ENCODE measurements at places on chromosomes 4 and X.

DNA sequence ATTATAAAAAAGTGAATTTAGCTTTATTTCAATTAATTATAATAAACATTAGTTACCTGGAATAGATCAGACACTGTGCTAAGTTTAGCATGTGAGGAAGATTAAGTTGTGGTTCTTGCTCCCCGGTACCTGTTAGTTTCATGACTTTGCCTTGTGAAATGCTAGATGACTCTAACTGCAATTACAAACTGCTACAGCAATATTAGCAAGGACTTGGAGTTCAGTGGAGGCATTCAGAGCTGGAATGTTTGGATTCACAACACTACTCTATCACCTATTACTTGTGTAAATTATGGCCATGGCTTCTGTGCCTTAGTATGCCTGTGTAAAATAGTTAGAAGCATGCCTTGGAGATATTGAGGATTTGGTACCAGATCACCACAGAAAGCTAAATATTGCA is 21.4 kb upstream of the ANXA10 start:
- no peak for DNase-seq

- no peak for DNase-seq
Measured at GRCh38 chrX:30592831-30593230, 15.3 kb upstream of the TASL start.

DNA sequence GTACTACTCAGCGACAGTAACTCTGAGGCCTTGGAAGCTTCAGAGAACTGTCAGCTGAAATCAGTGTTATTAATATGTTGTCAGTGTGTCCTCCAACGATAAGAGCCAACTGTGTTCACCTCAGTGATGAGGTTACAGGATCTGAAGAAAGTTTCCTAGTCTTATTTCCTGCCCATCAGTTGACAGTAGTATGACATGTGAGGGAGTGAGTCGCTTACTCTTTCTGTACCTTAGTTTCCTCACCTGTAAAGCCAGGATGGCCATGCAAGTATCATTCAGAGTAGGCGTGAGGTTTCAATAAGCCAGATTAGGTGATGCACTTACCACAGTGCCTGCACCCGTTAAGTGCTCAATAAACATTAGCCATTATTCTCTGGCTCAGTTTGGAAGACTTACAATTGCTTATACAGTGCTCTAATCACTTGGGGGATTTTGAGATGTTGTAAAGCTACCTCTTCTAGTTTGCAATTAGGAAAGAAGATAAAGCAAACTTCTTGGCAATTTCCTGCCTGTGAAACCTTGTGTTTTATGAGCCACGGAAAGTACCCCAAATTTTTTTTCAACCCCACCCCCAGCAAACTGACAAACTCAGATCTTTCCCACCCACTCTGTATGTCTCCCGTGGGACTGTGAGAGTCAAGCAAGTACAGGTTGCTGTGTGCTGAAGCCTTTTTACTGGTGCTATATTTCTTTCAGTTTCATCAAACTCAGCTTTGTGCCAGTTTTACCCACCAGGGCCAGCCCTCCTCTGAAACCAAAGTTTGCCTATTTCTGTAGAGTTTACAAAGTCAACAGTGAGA is 62.2 kb downstream of the ANXA3 start:
- DNase-seq: no peak

GRCh38 chrX:103663981-103664762 is 22.3 kb downstream of the MORF4L2 start:
- DNase-seq: no peak

- no peak for DNase-seq
Measured at GRCh38 chr4:42151568-42152506, 618 bp downstream of the BEND4 start.

DNA sequence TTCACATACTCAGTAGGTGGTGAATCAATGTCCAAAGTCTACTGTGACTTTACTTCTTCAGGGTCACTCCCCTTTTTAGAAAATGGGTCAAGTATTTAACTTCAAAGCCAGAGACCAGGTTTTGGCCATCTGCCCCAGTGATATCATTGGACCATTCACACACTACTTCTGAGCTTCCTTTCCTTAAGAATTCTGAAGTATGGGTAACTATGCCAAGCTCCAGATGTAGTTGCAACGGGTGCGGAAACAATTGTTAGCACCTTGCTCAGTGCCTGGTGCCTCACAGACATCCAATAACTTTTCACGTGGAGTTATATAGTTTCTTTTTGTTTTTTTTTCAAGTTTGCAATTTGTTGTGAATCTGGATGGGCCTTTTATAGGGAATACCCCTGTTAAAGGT is 62.6 kb downstream of the TTC29 start:
- DNase-seq: no peak

GRCh38 chr4:144565527-144566195 is 80.3 kb upstream of the HHIP start:
- DNase-seq: no peak

GRCh38 chrX:43618366-43619205 is 37.5 kb upstream of the MAOA start:
- DNase-seq: no peak

DNA sequence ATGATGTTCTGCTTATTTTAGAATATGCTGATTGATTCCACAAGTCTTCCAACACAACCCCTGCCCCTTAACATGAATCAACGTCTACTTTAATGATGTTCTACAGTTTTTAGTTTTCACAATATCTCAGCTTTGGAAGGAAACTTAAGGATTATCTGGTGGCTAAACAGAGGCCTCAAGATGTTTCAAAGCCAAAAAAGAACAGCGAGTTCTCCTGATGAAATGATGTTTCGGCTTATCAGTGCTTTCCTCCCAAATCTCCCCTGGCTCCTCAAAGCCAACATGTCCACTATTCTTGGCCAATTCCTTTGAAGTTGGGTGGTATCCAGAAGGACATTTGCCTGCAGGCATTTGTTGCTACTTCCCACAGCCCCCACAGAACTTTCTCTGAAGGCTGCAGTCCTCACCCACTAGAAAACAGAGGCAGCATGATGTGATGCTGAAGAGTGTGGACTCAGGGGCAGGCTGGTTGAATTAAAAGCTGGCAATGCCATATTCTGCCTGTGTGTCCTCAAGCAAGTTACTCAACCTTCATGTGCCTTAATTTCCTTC is 87.3 kb downstream of the ADGRG4 start:
- no peak for DNase-seq

DNA sequence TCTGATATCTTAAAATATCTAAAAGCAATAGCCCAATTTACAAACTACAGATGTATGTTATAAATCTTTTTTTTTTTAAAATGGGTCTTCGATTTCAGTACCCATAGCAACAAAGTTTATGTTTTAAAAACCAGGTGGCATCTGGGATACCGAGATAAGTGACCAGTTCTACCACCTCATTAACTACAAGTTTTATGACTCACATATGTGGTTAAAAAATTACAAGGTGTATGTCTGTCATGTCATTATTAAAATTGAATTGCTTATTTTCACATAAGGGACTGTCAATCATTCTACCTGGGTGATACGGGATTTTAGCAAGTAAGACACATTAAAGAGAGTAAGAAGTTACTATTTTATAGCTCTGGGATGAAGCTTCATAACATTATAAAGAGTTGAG is 192.0 kb upstream of the ETNPPL start:
- DNase-seq: no peak

DNA sequence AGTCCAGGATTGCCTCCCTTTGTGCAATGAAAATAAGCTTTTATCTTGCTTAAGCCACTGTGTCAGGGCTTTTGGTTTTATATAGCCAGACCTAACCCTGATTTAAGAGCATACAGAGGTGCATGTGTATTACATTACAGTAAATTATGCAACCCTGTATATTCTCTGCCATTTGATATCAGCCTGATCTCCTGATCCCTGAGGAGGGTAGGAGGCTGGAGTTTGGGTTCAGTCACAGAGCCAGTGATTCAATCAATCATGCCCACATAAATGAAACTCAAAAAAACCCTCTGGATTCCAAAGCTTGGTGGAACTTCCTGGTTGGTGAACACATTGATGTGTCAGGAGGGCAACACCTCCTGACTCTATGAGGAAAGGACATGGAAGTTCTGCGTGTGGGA is 7.3 kb upstream of the KLHL8 start:
- DNase-seq: no peak

DNA sequence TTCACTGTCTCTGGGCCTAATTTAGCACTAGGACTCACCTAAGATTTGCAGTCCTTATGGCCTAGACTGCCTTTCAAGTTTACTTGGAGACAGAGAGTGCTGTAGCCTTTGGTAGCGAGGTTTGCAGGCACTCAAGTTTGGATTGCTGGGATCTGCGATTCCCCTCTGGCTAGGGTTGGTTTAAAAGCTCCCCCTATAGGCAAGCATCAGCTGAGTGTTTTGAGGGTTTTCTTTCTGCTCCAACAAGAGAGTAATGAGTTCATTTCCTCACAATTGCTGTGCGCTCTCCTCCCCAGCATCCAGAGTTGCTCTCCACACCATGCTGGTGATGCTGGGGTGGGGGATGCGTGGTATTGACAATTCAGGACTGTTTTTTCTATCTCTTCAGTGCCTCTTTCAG is 206.9 kb downstream of the GLUD2 start:
- no peak for DNase-seq

GRCh38 chr4:74104145-74104544 is 5.2 kb upstream of the CXCL2 start:
- no peak for DNase-seq

- no peak for DNase-seq
Measured at GRCh38 chr4:79182209-79182608, 143.7 kb downstream of the NAA11 start.

DNA sequence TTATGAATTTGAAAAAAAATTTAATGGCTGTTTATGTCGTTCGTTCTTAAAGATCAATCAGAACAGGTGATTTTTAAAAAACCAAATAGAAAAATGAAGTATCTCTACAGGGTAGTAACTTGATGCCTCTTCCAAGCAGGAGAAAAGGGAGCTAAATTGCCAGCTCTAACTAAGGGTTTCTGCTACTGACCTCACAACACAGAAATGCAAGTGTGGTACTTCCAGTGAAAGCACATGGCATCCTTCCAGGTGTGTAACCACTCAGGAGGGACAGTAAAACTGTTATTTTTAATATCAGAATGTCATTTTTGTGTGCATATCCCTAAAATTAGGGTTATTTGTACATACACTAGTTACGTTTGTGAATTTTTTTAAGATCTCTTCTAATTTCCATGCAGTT is 116.8 kb upstream of the ZCCHC13 start:
- no peak for DNase-seq

- no peak for DNase-seq
Measured at GRCh38 chr4:129614611-129615010, 518.7 kb downstream of the C4orf33 start.

GRCh38 chr4:2442175-2442993 is 23.6 kb downstream of the CFAP99 start:
- no peak for DNase-seq

DNA sequence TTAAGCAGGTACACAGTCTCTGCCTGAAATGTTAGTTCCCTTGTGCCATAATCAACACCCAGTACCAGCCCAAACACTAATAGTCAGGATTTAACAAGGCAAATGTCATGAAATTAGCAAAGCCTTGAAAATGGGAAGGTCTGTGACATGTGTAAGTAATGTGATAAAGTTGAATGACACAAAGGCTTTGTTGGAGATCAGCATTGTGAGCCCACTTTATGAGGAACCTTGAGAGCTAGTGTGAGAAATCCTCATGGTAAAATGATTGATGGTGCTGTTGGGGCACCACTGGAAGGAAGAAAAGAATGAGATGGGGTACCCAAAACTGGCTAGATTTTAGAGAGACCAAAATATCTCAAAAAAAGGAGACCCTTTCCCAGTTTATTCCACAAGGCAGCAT is 3.3 kb upstream of the LIN54 start:
- no peak for DNase-seq

GRCh38 chr4:18203966-18204365 is 182.4 kb upstream of the LCORL start:
- DNase-seq: no peak

DNA sequence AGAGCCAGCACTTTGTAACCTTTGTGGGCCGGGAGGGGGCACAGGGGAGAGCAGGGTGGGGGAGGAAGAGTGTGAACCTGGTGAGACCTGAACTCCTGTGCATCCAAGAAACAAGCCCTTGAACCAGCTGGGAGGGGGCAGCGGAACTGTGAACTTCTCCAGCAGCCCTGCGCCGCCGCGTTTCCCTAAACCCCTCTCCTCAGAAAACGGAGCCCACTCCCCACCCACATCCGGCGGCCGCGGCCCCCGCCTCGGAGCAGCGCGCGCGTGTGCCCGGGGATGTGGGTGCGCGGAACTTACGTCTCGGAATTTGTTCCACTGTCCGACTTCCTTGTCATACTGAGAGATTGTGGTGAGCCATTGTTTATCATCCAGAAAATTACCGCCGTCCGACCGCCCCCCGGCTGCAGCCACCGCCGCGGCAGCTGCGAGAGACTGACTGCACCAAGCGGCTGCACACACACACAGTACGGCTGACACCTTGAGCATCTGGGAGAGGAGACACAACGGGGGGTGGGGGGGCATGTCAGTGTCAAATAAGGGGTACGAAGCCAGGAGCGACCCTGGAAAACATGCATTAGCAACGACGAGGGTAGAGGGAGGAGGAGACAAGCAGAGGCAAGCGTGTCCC is 494 bp downstream of the SPOCK3 start:
- DNase-seq: peak; percentile 5

DNA sequence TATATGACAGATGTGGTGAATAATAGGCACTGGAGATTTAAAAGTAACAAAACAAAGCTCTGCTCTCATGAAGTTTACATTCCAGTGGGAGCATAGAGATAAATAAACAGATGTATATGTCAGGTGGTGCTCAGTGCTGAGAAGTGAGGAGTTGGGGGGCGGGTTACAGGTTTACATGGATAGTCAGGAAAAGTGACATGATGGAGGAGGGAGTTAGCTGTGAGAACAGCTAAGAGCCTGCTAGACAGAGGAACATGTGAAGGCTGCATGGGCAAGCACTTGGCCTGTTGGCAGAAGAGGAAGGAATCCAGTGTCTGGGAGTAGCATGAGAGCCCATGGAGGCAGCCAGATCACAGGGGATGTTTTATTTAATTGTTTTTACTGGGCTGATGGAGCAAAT is 10.2 kb upstream of the TMEM156 start:
- DNase-seq: peak; percentile 12

DNA sequence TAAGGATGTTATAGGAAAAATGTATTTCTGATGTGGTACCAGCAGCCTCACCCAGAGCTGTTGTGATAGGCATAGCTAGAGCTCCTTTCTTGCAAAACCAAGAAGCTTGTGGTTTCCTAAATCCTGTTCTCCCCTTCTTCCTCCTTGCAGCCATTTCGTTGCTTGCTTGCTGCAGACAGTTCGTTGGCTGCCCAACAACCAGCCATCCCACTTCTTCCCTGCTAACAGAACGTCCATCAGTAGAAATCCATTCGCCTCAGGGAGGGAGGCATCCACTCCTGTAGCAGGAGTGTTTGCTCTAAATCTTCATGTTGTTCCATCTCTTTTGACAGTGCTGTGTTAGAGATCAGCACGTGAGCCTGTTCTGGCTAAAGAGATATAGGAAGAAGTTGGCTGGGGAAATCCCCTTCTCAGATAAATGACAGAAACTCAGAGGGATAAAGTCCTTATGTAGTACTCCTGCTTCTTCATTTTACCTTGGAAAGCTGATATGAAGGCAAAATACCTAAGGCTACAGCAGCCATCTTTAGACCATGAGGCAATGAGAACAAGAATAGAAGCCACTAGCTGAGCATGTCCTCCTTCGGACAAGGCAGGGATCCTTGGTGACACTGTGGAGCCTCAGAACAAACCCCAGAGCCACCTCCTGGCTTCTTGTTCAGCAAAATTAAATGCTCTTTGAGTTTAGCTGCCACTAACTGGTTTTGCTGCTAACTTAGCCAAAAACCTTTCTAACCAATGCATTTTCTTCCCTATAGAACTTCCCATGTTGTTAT is 68.4 kb upstream of the RELL1 start:
- no peak for DNase-seq

Measured in Caco-2 (cell line).